ENCODE measurements at places on chromosomes 4 and X.
A peak's percentile ranks its signal among the peaks of the same experiment; 100 is the strongest.

- no peak for DNase-seq
Measured at GRCh38 chr4:17544831-17545234, 29.9 kb downstream of the CLRN2 start.

- no peak for DNase-seq
Measured at GRCh38 chr4:68718447-68719074, 48.1 kb upstream of the UGT2B15 start.

DNA sequence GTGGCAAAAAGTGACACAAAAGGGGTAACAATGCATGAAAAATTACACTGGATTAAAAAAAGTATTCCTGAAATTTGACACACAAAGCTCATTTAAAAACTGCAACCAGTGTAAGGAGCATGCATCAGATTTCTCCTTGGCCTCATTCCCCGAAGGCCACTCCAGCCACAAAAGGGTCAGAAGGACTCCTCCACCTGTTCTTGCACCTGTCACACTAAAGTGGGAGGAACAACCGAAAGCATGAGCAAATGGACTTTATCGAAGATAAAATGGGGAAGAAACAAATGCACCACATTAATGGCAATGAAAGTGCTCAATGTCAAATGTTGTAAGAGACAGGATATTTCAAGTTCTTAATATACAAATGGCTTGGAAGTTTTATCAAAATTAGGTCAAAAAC, 88.2 kb downstream of the ADGRA3 start:
- DNase-seq, result no peak

- DNase-seq, result no peak
Measured at GRCh38 chr4:53671757-53672156, 80.5 kb upstream of the LNX1 start.

DNA sequence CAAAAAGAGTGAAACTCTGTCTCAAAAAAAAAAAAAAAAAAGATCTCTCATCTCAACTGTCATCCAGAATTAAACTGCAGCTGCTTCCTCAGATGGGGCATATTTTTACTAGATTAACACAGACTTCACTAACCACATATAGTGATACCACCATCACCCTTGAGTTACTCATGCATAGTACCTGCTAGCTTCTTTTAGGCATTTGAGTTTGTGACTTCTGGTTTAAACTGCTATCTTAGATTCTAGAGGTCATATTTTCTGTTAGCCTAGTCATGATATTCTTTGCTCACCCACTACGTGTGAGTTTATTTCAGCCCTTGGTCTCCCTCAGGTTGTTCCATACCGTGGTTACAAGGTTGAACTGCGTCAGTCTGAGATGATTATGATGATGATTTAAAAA, 154.9 kb upstream of the BMP3 start:
- peak; percentile 48 for DNase-seq

DNA sequence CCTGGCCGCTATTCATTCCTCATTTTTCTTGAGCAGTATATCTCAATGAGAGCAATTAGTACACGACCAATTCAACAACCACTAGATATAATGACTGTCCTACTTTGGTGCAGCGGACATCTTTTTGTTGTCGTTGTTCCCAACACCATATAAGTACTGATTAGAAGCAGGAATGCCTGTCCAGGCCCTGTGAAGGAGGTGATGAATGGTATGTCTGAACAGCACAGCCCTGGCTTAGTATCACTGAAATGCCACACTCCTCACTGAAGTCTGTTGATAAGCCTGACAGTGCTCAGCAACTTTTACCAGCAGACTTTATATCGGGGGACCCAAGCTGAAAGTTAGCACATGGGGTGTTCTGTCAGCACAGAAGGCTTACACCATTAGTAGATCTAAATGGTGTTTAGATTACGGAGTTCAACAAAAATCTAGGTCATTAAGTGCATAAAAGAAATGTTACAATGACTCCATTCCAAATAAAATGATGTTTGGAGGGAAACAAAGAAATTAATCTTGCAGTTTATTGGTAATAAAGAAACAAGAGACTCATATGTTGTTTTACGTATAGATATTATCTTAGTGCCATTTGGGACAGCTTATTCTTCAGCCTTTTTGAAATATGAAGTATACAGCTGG, 228.3 kb upstream of the TTC29 start:
- no peak for DNase-seq

DNA sequence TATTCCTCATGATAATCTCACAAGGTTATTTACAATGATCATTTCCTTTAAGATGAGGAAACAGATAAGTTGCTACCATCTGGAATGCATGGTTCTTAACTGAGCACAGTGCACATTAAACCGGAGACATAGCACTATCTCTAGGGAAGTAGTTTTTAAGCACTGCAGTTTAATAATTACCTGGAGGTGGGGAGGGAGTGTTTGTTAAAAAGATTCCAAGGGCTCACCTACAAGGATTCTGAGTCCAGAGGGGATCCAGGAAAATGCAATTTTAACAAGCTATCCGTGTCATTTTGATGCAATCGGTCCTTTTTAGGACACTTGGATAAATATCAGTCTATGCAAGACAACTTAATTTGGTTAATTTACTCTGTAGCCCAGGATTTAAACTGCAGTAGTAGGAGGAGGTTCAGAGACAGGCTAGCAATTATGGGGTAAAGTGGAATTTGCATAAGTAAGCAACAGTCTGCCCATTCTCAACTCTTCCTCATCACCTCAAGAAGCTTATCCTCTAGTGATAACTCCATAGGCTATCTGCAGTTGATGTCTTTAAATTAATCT, 2.8 kb upstream of the PDLIM5 start:
- DNase-seq, result no peak

- DNase-seq, result no peak
Measured at GRCh38 chr4:41880022-41880837, 55.0 kb upstream of the TMEM33 start.

DNA sequence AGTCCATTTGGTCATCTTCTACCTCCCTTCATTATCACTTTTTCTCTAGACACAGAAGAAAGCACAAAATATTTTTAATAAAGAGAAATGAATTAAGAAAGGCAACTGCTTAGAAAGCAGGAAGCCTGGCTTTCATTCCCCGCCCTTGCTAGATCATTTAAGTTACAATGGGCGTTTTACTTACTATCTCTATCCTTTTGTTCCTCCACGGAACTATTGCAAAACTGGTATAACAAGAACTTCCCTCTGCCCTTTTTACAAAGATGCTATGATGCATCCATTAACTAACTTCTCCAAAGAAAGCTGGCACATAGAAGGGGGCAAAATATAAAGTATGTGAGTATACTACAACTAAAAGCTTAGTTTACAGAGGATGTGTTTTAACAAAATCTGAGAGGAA, 434.5 kb upstream of the FTHL17 start:
- DNase-seq, result no peak

GRCh38 chrX:132118358-132118757, 9.5 kb downstream of the FRMD7 start:
- DNase-seq, result no peak

GRCh38 chr4:42515156-42515884, 118.0 kb downstream of the SHISA3 start:
- no peak for DNase-seq

- DNase-seq, result no peak
Measured at GRCh38 chr4:13312264-13312663, 171.9 kb downstream of the RAB28 start.

GRCh38 chr4:58453956-58454355, 1343.8 kb upstream of the IGFBP7 start:
- no peak for DNase-seq

GRCh38 chr4:180675359-180675650, 1567.9 kb upstream of the TENM3 start:
- DNase-seq, result no peak

DNA sequence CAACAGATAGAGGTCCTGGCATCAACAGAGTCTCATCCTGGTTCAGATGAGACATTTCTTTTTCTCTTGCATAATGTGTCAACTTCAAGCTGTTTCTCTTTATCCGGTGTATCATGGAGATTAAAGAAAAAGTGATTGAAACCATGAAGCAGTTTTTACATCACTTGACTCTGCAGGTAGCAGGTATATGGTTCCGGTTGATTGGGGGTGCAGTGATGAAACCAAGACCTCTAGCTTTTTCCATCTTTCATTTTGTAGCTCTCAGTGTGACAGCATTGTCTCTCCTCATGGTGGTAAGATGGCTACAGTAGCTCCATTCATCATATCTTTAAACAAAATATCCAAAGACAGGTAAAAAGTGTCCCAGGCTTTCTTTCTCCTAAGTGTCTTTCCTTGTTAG, 2.4 kb upstream of the HOPX start:
- no peak for DNase-seq

GRCh38 chrX:24657671-24658386, 10.7 kb upstream of the PCYT1B start:
- DNase-seq, result no peak

DNA sequence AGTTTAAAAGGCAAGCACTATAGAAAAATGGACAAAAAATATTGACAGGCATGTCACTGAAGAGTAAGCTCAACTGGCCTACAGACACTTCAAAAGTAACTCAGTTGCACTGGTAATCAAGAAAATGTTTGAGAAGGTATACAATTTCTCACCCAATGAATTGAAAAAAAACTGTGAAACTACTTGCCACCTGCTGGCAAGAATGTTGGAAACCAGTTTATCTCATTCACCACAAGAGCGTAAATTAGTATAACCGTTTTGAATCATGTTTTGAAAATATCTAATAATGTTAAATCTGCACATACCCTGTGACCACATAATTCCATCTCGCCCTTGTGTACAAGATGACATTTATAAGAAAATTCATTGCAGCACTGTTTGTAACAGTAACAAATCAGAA, 31.7 kb downstream of the TXK start:
- no peak for DNase-seq

GRCh38 chr4:15317246-15317645, 110.6 kb upstream of the C1QTNF7 start:
- no peak for DNase-seq
